ENCODE measurements at places on chromosomes 12 and 14. TPM values are rescaled to one million over a fixed set of nuclear protein-coding genes. Genes with fewer than 3 reads are reported as not detected.

Gene SERPINA12
- not detected for polyA plus RNA-seq

Gene LRP6
- 14.2 TPM for polyA plus RNA-seq

Gene ALDH1L2
- polyA plus RNA-seq = 1.1 TPM

Gene TRIM9
- 0.38 TPM for polyA plus RNA-seq

Gene BICDL1
- polyA plus RNA-seq = 23.7 TPM

Gene GPR137C
- 0.26 TPM for polyA plus RNA-seq

Gene CD163L1
- polyA plus RNA-seq = 2.1 TPM

Gene FUT8
- 16.9 TPM for polyA plus RNA-seq

Gene ANAPC7
- 41.2 TPM for polyA plus RNA-seq

Gene KLRB1
- polyA plus RNA-seq = 1.9 TPM

Gene AMDHD1
- 1.1 TPM for polyA plus RNA-seq

DNA sequence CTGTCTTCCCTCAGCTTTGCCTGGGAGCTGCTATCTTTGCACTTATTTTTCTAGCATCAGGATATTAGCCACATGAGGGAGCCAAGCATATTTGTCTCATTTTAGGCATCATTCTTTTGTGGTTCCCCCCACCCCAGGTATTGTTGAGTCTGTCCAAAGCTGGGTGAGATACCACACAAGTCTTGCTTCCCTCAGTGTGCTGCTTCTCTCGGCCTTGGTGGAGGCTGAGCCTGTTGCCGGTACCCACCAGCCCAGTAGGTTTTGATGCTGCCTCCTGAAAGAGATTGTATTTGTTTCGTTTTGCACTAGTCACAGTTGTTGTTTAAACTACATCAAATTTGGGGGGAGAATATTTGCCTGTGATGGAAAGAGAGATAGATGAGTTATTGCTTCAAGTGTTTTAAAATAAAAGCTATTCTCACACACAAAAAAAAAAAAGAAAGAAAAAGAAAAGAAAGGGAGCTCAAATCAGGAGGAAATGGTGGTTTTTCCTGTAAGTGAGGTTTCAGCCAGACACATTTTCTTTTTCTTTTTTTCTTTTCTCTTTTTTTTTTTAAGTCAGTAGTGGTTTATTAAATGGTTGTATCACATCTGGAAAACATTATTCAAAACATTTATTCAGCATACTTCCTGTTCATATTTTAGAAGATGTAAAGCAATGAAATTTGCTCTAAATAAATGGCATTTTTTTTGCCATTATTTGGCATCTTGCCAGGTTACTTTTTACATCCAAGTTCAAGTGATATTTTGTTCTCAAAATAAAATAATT, 58.5 kb downstream of the SLC4A8 start:
- DNase-seq = peak; percentile 75

- DNase-seq = no peak
Measured at GRCh38 chr12:16828891-16829290, 222.9 kb upstream of the LMO3 start.

- DNase-seq = no peak
Measured at GRCh38 chr12:90589956-90590355, 365.0 kb downstream of the CCER1 start.

DNA sequence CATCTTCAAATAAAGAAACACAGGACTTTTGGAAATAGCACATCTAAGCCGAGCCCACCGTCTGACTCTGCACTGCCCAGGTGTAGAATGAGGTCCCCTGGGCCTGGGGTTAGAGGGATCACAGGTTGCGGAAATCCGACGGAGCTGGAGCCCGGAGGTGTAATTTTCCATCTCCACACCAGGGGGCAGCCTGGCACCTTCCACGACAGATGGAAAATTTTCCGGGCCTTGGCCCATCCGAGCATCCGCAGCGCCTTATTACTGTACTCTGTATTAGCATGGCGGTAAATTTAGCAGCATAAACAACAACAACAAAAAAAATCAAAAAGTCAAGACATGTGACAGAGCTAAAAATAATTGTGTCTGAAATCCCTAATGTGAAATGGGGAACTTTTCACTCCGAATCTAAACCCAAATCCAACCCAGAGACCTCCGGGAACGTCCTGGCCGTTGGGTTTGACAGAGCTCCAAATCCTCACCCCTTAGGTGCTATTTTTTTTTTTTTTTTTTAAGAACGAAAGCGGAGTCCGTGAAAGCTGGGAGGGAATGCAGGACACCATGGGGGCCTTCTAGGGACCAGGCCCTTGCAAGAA, 93.9 kb downstream of the KSR2 start:
- DNase-seq = peak; percentile 74

DNA sequence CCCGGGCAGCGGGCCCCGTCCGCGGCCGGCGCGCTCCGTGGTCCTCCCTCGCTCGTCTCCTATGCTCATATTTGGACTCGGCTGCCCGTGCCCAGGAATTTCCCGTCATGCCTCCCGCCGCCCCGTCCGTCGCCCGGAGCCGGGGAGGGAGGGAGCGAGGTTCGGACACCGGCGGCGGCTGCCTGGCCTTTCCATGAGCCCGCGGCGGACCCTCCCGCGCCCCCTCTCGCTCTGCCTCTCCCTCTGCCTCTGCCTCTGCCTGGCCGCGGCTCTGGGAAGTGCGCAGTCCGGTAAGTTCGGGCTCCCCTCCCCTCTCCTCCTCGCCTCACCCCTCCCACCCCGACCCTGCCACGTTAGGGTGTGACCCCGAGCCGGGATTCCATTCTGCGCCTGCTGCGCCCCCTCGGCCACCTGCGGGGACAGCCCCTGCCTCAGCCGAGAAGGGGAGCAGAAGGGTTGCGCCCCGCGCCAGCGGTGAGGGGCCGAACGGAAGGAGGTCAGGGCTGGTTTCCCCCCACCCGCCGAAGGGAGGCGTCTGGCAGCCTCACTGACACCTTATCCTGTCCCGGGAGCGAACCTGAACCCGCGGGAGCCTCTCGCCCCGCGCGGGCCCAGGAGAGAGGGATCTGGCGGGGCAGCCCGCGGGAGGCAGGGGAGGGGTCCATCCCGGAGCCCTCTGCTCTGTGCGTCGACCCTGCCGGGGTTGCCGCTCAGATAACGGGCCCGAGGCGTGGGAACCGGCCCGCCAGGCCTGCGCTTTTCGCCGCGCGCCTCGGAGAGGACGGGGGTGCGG, at the start of gene MSRB3:
Gene MSRB3, plus strand, starts transcription at position 108 of the 793 bp plus-strand sequence. CDS start 29,897 bp downstream, outside the sequence.
- peak; percentile 86 for DNase-seq

GRCh38 chr12:57092529-57092862, 3.6 kb downstream of the NAB2 start:
- DNase-seq = no peak

DNA sequence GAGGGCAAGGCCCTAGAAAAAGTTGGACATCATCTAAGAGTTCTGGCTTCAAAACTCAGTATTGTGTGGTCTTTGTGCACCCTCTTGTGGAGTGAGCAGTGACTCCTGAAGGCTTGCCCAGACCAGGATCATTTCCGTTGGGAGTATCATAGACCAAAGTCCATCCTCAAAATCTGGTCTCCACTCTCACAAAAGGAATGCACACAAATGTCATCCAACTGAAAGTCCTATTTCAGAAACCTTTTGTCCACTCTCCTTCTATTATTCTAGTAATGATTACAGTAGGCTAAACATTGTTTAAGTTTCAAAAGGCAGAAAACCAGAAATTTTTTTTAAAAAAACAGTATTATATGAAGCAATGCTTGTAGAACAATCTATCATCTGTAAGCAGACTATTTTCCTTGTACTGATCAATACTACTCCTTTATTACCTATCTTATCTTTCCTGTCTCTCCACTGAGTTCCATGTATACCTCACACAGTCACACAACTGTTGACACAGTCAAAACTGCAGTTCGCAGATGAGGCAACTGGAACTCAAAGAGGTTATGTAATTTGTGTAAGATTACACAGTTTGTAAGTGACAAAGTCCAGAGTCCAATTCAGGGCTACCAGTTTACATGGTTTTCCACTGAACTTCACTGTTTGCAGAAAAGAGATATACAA, 41.4 kb downstream of the COX16 start:
- peak; percentile 79 for DNase-seq

GRCh38 chr12:65557438-65558181, 266.7 kb upstream of the HMGA2 start:
- no peak for DNase-seq

GRCh38 chr12:32116897-32117296, 10.2 kb downstream of the BICD1 start:
- DNase-seq = no peak

GRCh38 chr14:28120391-28120790, 646.2 kb upstream of the FOXG1 start:
- no peak for DNase-seq

- no peak for DNase-seq
Measured at GRCh38 chr14:104559028-104559803, 20.3 kb upstream of the C14orf180 start.

- DNase-seq = no peak
Measured at GRCh38 chr12:106975993-106976658, 10.8 kb downstream of the MTERF2 start.

Data from lung (tissue), 17 donors.